ENCODE measurements at places on chromosomes 7 and 10. TPM values are rescaled to one million over a fixed set of nuclear protein-coding genes. Genes with fewer than 3 reads are reported as not detected.

SDK1 gene
- 21.2 TPM for total RNA-seq

ASB10 gene
- not detected for total RNA-seq

SUV39H2 gene
- total RNA-seq, result 3.7 TPM

- no peak for DNase-seq
Observed at GRCh38 chr7:150734254-150734653, 3.0 kb upstream of the GIMAP5 start.

- no peak for DNase-seq
Observed at GRCh38 chr10:43059828-43060227, 17.0 kb upstream of the RET start.

- no peak for DNase-seq
Observed at GRCh38 chr7:121301446-121302213, 27.2 kb upstream of the WNT16 start.

DNA sequence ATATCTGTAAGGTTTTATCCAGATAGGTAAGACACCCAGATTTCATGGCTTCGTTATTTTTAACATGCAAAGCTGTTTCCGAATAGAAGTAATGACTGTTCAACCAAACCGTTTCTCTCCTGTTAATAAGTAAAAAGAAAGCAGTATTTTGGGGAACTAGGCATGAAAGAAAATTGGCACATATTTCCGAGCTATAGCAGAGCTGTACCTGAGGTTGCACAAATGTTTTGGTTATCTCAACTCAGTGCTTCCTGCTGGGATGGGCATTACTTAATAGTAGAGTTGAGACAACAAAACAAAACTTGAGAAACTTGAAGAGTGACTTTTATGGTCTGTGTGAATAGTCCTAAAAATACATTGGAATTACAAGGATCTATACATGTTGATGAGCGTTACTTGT, 564.3 kb upstream of the SORCS1 start:
- no peak for DNase-seq
